ENCODE measurements at places on chromosomes 5 and 9.

GRCh38 chr5:149840226-149840825 lies 104.3 kb downstream of the PDE6A start:
- H3K4me3 ChIP-seq = no peak overlapping the region
- H3K27ac ChIP-seq = no peak overlapping the region
- no peaks in the 10 kb centered on the region for H3K27me3 ChIP-seq
- DNase-seq = no peak
- H3K4me1 ChIP-seq = no peaks in the 10 kb centered on the region

- no peaks in the 10 kb centered on the region for H3K36me3 ChIP-seq
- H3K27ac ChIP-seq = no peak overlapping the region
- no peaks in the 10 kb centered on the region for H3K4me1 ChIP-seq
- DNase-seq = no peak
- peaks cover 9% of the 10 kb centered on the region for H3K27me3 ChIP-seq
Measured at GRCh38 chr5:77568555-77568954, 70.0 kb downstream of the OTP start.

DNA sequence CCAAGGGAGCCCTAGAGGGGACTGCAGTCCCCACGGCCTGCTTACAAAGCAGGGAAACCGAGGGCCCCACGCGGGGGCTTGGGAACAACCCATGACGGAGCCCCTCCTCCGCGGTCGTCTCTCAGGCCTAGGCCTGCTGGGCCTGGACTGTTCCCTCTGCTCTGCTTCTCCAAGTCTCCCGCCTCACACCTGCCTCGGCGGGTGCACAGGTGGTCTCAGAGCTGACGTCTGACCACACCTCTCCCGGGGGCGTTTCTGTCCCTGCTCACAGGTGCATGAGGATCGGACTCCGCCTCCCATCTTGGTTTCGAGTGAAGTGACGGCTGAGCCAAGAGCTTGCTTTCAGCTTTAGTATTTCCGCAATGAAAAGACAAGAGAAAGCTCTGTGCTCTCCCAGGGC lies 72.1 kb downstream of the MRPL36 start:
- H3K27me3 ChIP-seq = peaks cover 34% of the 10 kb centered on the region
- no peaks in the 10 kb centered on the region for H3K4me1 ChIP-seq
- no peak overlapping the region for H3K27ac ChIP-seq
- H3K36me3 ChIP-seq = no peaks in the 10 kb centered on the region

- H3K4me1 ChIP-seq = peaks cover 2% of the 10 kb centered on the region
- H3K4me3 ChIP-seq = no peak overlapping the region
- no peak overlapping the region for H3K27ac ChIP-seq
- no peak for DNase-seq
Measured at GRCh38 chr5:71752441-71753190, 33.5 kb downstream of the CARTPT start.

Data from stimulated activated naive B cell treated with anti-CD40 and anti-IgM and Interleukin-4, amounts not matched to agents 10 μg/mL and 1 μg/mL and 100 μg/mL, for 72 hours (primary cell).